ENCODE measurements at places on chromosomes 6 and 20.

DNA sequence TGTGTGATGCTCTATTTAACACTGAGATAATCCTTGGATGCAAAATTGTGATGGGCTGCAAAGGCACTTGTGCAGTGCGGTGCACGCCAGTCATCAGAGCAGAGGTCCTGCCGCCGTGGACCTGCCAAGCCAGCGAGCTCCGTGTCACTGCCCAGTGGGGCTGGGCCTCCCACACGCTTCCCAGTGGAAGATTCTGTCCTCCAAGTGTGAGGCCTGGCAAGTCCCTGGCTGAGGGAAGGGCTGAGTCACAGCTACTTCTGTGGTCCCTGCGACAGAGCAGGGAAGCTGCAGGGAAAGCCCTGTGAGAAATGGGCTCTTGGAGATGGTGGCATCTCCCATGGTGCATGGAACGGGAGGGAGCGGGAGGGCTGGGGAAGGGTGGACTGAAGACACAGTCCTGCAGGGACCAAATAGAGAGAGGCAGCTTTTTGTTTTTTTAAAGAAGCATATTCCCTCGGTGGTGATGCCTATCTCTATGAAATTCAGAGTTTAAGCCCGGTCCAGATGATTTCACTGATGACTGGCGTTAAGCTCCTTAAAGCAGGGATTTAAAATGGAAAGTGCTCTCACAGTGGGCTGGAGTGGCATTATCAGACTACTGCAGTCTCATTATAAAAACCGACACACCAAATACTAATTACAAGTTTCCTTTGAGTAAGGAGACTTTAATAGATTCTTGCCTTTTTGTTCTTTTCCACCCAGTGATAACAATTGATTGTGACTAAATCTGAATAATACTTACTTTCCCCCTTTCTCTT is 413.7 kb downstream of the QKI start:
- no peak for DNase-seq

DNA sequence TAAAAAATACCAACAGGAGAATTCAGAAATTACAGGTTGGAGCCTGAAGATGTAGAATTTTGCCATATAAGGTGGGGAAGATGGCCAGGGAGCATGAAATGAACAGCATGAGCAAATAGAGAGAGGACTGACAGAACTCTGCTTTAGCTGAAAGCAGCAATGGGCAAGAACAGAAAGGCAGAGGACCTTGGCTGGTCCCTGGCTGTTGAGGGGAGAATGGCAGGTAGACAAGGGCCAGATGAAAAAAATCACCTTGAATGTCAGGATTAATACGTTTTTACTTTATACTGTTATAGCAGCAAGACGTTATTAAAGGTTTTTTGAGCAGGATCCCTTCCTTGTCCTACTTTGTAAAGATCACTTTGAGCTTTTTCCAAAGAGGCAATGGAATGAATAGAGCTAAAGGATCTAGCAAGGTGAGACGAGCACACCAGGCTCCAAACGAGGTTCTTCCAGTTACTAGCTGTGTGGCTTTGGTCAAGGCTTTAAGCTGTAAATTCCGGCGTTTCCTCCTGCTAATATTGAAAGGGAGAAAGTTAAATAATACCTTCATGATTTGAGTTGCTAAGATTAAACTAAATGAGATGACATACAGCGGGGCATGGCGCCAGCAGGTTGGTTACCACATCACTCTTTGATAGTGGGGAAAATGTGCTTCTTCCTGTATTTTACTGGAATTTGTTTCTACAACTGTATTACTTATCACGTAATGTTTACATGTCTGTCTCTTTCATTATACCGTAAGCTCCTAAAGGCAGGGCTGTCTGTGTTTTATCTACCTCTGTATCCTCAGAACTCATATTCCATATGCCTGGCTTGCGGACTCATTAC is 776 bp downstream of the PPIL1 start:
- DNase-seq = no peak

- no peak for DNase-seq
Observed at GRCh38 chr6:15338476-15338875, 92.6 kb downstream of the JARID2 start.

DNA sequence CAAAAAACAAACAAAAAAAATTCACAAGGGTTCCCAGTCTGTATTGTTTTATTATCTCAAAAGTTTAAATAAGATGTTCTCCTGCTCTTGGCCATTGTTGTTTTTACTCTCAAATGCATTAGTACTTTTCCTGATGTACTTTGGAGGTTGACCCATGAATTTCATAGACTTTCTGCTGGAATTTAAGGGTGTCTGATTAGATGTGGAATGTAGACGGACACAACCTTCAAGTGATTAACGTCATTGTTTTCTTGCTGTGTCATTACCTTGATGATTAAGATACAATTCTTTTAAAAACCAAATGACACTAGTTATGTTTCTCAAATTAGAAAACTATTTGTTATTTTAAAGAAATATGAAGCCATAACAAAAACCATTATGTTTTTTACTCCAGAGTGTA is 421.4 kb upstream of the RUNX2 start:
- no peak for DNase-seq

DNA sequence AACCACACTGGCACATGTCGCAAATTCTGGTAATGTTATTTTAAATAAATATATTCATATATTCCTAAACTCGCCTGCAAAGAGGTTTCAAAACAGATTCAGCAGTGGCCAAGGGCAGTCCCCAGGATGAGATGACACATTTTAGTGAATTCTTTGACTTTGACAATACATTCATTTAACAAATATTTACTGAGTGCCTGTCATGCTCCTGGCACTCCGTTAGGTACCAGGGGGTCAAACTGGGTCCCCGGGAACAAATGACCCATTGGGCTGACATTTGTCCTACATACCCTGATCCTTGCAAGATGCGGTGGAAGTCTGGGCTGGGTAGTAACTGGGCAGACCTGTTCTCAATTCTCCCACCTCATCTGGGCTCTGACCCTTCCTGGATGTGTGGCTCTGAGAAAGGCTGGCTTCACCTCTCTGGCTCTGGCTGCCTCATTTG is 74.9 kb downstream of the FYN start:
- DNase-seq = no peak
